ENCODE measurements at places on chromosomes 4 and X.

GRCh38 chr4:176193938-176194337, 1.4 kb downstream of the SPATA4 start:
- DNase-seq: peak; percentile 49

DNA sequence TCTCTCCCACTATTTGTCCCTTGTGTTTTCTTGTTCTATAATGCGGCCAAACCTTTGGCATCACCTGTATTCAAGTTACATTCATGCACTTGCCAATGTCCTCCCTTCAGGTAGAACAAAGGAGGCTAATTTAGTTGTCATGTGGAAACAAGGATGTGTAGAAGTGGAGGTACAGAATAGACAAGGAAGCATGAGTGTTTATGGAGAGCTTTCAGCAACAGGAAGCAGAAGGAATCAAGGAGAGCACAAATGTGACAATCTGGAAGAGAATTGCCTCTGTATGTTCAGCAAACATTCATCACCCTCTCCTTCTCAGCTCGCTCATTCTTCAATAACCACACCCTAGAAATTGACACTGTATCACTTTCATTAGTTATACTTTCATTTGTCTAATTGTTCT, 103.4 kb downstream of the SLC7A11 start:
- DNase-seq: no peak

DNA sequence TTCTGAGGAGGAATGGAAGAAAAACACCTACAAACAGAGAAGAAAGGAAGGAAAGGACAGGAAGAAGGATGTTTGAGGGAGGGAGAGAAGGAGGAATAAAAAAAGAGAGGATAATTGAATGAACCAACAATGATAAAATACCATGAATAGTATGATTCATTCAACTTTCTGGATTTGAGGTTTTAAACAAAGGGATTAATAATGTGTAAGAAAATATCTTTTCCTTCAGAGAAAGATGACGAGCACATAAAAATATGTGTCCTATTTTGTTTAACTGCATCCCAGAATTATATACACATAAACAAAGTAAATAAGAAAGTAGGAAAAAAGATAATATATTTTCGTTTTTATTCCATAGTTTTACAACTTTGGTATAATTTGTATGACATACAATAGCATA, 1380.4 kb downstream of the STIM2 start:
- no peak for DNase-seq

DNA sequence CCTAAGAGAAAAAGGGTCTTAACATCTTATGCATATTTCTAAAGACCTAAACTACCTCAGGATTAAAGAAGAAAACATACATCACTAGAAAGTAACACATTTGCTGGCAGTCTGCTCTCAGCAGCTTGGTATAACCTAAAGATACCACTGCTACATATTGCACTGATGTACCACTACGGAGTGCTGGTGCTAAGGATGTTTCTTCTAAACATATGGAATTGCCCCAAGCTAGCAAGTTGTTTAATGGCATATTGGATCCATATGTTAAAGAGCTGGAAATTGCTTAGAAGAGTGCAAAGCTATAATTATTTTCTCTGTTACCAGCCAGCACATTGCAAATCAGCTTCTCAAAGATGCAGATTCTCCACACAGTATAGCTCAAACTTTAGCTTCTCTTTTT, 436.5 kb upstream of the GALNTL6 start:
- DNase-seq: no peak

DNA sequence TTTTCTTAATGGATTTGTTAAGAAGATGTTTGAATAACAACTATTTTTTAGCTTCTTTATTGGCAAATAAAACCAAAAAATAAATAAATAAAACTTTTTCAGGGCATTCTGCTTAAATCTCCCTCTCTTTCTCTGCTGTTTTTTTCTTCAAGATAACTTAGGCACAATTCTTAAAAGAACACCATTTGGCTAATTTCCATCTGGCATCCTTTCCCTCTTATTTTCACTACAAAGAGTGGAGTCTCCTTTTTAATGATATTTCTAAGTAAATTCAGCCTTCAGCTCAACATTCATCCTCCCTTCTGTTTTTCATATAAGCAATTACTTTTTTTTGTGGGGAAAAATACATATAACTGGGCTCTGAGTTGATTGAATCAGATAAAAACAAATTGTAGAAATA, 88.1 kb downstream of the PCDH7 start:
- DNase-seq: no peak

- DNase-seq: no peak
Observed at GRCh38 chrX:19876962-19877361, 10.4 kb downstream of the SH3KBP1 start.

- no peak for DNase-seq
Observed at GRCh38 chr4:173535165-173535902, 5.3 kb upstream of the HAND2 start.

DNA sequence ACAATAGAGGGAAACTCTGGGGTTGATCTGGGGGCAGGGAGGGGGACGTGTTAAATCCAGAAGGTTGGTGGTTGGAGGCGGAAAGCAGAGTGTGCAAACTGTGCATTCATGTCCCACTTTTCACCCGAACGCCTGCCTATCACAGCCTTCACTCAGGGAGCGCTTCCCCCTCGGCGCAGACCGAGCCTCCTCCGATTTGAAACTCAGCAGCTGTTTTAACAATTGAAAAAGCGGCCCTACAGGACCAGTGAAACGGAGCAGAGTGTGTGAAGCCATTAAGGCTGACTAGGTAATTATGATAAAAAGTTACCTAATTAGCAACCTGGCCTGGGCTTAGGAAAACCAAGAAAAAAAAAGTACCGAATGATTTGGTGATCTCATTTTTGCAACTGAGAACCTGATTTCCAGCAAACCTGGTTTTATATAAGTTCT, 685 bp upstream of the NDNF start:
- no peak for DNase-seq

DNA sequence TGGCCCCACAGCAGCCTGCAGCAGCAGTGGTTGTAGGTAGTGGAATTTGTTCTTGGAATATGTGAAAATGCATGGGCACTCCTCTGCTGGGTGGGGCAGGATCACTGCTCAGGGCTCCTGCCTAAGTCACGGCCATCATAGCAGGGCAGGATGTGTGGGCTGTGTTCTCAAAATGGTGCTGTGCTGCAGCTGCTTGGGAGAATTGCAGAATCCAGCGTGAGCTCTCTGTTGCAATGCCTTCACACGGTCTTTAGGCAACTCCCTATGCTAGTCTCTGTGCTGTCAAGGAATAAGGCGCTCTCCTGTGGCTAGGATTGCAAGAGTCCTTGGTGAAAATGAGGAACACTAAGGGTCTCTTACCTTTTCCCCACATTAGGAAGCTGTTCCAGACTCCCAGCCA, 42.9 kb downstream of the F8 start:
- DNase-seq: no peak

DNA sequence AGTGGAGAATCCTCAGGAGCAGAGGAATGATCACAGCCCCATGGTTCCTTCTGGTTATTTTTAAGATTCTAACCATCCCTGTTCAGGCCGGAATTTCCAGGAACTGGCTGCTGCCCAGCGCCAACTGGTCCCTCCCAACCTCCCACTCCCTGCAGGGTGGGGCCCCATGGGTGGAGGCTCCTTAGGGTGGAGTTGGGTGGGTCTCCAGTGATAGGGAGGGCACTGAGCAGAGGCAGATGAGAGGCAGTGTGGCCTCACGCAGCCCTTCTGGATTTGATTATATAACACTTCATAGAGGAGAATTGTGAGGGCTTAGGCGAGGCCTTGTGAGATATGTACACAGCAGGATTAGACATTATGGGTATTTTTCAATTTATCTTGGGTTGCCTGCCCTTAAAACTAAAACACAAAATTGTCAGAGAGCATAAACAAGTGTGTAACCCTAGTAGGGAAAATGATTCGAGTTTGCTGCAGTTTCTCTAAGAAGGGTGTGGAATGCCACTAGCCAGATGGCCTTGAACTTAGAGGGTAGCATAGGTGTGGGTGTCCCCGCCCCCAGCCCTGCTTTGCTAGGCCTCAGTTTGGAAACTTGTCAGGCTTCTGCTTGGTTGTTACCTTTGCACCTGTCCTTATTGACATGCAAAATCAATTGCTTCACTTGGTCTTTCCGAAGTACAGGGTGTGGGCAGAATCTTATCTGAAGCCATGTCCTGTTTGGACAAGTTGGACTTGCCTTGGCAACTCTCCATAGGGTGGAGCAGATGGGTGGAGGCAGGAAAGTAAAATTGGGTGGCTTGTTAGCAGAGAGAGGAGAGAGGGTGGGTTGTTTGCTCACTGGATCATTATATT, 9.4 kb downstream of the KLF3 start:
- no peak for DNase-seq

DNA sequence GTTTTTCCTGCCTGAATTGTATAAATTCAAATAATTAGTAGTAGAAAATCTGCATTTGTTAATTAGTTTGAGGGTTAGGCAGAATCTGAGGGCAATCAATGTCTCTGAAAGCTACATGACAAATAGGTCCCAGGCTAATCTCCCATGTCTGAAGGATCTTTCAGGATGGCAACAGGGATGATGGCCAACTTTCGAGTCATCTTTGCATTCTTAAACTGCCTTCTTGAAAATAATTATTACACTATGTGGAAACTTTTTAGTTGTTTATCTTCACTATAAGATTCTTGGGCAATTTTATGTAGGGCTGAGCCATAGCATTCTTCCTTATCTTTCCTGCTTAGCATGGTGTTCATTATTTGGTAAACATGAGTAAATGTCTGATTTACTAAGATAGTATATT, 490.3 kb upstream of the EPHA5 start:
- no peak for DNase-seq

DNA sequence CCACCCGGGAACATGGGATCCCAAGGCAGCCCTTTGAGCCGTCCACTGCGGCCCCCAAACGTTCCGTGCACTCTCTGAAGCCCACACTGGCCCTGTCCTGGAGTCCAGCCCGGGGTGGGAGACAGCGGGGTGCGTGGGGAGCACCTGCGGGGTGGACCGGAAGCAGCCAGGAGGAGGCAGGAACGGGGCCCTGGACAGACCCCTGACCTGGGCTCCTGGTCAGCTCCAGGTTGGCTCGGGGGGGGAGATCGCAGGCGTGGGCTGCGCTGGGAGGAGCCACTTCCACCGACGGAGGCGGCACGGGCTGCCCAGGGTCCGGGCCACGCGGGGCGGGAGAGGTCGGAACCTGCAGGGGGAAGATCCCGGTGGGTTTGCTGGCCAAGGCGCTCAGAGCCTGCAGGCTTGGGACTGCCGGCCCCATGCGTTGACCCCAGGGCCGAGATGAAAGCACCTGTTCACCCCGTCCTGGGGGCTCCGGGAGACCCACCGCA, 5.7 kb upstream of the PLCXD1 start:
- DNase-seq: no peak

DNA sequence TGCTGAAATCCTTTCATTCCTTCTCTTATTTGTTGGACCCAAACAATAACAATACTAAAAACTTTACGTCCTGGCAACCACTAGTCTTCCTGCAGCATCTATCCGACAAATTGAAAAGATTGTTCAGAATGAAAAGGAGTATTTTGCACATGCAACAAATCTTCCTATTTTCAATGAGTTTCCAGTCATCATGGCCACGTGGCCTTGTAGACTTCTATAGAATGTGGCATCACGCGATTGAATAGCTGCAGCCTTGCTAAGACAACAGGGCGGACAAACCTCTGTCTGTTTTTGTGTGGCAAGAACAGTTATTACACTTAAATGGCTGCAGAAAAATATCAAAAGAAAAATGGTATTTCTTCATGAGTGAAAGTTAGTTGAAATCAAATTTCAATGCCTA, 297.9 kb upstream of the LCORL start:
- DNase-seq: no peak

DNA sequence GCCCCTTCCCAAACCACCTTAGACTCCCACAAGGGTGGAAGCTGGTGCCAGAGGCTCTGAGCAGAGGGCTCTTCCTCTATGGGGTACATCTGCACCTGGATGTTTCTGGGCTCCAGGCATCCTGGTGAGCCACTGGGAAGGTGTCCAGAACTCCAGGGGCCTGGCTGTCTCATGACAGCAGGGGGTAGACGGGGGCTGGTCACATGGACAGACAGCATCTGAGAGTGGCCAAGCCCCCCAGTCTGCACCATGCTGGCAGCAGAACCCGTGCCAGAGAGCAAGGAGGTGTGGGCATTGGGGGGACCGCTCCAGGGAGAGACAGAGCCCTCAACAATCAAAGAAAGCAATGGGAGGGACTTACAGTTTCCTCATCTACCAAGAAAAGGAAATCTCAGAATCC, 39.5 kb downstream of the ZFYVE28 start:
- DNase-seq: no peak

- no peak for DNase-seq
Observed at GRCh38 chr4:172654457-172654856, 514.2 kb upstream of the GALNT7 start.

DNA sequence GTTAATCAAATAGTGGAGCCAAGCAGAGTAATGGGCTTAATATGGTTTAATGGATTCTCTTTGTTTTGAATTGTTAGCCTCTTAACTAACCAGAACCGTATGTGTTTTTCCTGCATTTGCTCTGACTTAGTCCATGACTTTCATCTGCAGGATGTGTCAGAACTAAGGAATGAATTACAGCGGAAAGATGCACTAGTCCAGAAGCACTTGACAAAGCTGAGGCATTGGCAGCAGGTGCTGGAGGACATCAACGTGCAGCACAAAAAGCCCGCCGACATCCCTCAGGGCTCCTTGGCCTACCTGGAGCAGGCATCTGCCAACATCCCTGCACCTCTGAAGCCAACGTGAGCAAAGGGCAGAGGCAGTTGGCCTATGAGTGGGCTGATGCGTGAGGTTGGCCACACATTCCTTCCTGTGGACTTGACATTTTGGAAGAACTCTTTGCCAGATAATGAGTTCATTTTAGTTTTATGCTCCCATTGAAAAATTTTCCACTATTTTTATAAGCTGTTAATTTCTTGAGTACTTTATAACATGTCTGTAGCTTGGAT, 9.1 kb downstream of the MED28 start:
- DNase-seq: no peak

DNA sequence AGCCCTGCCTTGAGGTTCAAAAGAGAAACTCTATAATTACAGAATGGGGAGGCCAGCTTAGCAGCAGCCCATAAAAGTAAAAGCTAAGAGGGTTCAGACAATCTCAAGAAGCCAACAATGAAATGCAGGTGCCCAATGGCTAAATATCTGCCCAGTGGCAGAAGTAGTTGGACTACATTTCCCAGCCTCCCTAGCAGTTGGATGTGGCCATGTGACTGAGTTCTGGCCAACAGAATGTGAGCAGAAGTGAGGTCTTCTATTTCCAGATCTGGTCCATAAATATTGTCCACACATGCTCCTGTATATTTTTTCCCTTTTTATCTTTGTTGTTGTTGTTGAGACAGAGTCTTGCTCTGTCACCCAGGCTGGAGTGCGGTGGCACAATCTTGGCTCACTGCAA, 127.9 kb upstream of the NHS start:
- DNase-seq: no peak

DNA sequence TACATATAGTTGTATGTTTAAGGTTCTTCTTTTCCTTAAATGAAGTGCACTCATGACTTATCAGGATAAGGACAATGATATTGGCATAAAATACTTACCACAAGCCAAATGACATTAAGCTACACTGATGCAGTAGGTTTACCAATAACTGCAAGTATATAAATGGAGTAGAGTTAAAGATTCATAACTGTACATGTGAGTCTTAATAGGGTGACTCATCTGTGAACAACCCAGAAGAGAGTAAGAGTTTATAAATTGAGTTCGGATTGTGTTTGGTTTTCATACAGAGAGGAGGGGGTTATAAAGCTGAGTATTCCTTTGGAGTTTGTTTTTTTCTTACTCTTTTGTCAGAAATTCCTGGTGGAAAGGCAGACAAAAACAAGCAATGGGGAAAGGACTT, 144.8 kb downstream of the TLL1 start:
- DNase-seq: no peak
